A172 (cell line): ENCODE measurements at places on chromosomes 1 and 21. TPM values are rescaled to one million over a fixed set of nuclear protein-coding genes. Genes with fewer than 3 reads are reported as not detected.

GRCh38 chr21:36369064-36369685 is 16.0 kb upstream of the CHAF1B start:
- DNase-seq = no peak

LYPLA2 gene
- 59.0 and 68.0 TPM in 2 replicates for total RNA-seq

CRABP2 gene
- 5.4 and 6.3 TPM in 2 replicates for total RNA-seq

DNA sequence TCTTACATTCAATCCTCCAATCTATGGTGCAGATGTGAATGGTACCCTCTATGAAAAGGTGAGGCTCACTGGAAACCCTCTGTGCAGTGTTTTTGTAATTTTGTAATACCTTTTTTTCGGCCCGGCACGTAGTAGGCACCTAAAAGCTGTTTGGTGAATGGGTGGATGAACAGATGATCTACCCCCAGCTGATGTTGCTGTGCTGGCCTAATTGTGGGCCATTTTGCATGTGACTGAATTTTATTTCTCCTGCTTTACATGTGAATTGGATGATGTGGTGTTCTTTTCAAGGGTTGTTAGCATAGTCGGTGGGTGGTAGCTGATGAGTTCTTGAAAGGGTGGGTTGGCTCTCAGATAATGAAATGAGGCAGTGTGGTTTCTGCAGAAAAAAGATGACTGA is 10.4 kb downstream of the KDM4A start:
- DNase-seq = no peak
